NCI-H1930 (cell line): ENCODE measurements at places on chromosomes 12 and 14.

DNA sequence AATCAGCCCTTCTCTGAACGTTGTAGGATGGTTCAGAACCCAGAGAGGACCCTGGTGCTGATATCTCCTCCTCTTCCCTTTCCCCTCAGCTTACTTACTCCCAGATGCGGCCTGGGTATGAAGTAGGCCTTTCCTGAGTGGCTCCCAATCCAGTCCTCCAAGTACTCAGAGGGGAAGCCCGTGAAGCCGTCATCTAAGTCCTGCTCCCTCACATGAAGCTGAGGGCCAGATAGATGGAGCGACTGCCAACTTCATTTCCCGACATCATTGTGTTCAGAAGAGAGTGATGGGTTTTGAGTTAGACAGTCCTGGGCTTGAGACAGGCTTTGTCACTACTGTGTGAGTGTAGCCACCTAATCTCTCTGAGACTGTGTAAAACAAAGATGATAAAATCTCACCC lies 2.7 kb downstream of the APOLD1 start:
- DNase-seq = no peak

DNA sequence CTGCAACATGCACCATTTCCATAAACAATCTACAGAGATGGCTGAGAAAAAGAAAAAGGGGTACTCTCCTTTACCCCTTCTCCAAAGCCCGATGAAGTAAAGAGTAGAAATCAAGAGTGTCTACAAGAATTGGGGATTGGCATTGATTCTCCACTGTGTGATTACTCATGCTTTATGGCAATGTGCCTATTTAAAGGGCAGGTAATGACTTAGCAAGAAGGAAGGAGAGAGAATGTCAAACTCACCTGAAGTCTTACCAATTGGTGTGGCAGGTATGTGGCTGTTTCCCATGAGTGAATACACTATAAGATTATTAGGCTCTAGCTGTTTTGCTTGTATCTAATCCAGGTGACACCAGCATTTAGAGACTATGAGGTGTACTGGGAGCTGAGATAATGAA lies 275.3 kb downstream of the CCER1 start:
- DNase-seq = no peak

DNA sequence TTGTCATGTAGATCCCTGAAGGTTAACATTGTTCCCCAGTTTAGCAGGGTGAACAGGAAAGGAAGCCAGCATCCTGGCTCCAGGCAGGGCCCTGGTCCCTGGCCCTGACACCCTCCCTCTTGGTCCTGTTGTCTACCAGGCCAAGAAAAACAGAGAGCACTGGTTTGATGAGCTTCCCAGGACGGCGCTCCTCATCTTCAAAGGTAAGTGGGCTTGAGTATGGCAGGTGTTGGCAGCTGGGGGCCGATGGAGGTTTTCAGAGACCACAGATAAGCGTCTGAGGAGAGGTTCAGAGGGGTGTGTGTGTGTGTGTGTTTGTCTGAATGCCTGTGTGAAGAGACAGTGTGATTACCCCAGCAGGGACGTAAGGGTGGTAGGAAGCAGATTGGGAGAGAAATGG lies 56.3 kb downstream of the SLC8B1 start:
- no peak for DNase-seq

DNA sequence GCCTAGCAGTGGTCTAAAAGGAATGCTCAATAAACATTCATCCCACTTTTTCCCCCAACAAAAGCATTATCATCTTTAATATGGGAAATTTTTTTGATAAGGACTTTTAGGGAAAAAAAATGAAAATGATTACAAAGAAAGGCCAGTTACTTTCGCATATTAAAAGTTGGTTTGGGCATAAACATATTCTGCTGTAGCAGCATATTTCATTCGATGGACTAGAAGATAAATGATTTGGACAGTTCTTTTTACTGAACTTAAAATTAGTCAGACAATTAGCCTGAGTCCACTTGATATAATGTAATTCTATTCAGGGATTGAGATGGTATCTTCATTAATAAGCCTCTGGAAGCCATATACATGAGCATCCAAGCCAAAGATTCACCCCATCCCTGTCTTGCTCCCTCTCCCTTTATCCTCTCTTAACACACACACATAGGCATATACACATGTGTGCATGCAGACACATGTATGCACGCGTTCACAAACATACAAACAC lies 299.1 kb downstream of the NUAK1 start:
- no peak for DNase-seq

- DNase-seq = no peak
Observed at GRCh38 chr12:13390918-13391317, 194.4 kb downstream of the EMP1 start.

DNA sequence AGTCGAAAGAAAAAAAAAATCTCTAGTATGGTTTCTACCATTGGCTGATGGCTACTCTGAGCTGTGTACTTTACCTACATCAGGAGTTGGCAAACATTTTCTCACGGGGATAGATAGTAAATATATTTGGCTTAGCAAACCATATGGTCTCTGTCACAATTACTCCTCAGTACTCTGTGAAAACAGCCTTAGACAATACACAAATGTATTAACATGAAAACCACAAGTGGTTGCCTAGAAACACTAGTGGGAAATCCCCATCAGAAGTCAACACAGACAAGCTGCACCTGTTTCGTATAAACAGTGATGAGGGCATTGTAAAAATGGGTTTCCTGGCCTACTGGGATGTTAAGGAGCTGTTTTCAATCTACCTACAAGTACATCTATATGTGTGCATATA lies 84.6 kb upstream of the NAV3 start:
- peak; percentile 78 for DNase-seq

DNA sequence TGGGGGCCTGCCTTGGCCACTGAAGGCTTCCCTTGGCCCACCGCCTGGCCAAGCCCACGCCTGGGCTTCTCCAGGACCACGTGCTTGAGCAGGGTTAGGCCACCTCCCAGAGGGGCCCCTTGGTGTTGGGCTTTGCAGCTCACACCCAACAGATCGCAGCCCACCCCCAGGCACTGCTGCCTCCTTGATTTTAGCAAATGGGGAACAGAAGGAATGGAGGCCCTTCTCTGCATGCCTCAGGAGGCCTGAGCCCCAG lies 23.3 kb downstream of the RAB35 start:
- no peak for DNase-seq

DNA sequence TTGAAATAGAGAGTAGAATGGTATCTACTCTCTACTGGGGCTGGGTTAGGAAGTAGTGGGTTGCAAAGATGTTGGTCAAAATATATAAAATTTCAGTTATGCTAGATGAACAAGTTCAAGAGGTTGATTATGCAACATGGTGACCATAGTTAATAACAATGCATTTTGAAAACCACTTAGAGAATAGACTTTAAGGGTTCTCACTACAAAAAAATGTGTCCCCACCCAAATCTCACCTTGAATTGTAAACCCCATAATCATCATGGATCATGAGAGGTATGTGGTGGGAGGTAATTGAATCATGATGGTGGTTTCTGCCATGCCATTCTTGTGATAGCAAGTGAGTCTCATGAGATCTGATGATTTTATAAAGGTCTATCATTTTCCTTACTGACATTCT lies 94.0 kb downstream of the C12orf50 start:
- DNase-seq = no peak

GRCh38 chr14:100622708-100623485 lies 35.7 kb upstream of the BEGAIN start:
- DNase-seq = no peak

DNA sequence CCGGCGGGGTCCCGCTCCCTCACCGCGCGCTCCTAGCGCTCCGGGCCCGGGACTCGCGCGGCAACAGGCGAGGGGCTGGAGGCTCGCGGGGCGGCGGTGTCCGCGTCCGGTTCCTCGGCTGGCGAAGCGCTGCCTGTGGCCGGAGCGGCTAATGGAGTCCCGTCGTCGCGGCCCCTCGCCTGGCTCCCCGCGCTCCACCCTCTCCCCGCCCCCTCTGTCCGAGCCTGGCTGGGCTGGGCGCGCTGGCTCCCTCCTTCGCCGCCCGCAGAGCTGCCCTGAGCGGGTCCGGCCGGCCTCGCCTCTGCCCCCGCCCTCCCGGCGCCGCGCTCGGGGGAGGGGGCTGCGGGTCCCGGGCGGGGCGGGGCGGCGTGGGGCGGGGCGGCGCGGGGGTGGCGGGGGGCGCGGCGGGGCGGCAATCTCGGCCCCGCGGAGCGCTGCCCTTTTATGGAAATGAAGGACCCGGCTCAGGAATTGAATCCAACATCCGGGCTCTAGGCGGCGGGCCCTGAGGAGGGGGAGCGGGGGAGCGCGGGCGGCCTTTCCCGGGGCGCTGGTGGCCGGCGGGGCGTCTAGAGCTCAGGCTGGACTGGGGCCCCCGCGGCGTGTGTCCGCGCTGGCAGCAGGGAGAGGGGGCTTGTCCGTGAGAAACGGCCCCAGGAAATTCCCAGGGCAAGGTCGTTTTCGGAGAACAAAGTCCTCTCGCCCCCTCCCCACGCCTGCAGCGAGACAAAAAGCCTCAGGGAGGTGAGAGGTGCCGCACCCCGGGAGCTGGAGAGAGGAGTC lies at the start of gene FERMT2:
TSS of gene FERMT2 (minus strand) at position 153 of the 783 bp plus-strand sequence. CDS start 482 bp downstream, outside the sequence.
- peak; percentile 84 for DNase-seq

DNA sequence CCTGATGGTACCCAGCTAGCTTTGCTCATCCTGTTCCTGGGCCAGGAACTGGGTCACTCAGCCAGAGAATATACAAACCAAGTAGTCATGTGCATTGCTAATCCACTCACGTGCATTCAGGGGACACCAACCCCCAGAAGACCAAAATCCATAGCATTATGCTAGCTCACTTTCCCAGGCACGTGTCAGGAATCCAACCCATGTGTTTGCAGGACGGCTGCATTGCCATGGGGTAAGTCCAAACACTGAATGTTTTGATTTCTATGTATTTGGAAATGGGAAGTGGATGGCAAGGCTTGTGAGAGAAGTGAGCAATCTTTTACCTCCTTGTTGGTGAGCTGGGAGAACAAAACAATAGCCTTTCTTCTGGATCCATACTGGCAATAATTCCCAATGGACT lies 87.1 kb upstream of the FOXN3 start:
- DNase-seq = no peak

- no peak for DNase-seq
Observed at GRCh38 chr12:86931714-86932113, 675.5 kb upstream of the MGAT4C start.

DNA sequence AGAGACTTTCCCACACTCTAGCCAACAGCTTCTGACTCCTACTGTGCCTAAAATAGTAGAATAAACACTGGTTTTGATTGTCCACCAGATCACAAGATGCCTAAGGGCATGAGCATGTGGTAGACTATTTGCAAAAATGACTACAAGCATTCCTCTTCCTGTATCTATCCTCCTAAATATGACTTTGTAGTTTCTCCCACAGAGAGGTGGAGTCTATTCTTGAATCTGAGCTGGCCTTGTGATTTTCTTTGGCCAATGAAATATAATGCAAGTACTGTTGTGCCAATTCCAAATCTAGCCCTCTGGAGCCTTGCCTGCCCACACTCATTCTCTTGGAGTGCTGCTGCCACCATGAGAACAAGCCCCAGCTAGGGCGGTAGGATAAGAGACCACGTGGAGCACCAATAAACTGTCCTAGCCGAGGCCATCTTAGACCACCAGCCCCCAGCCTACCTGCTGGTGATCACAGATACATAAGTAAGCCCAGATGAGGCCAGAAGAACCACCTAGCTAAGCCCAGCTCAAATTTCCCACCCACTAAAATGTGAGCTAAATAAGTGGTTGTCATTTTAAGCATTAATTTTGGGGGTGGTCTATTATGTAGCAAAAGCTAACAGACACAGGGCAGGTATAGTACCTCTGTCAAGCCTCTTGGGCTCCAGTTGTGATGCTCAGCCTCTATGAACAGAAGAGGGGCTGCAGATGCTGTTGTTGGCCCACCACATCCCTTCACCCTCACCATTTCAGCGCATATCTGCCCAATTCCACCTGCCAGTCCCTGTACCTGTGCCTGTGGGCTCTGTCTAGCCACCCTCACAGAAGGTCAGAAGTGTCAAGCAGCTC lies 17.9 kb downstream of the ZFP36L1 start:
- DNase-seq = no peak

DNA sequence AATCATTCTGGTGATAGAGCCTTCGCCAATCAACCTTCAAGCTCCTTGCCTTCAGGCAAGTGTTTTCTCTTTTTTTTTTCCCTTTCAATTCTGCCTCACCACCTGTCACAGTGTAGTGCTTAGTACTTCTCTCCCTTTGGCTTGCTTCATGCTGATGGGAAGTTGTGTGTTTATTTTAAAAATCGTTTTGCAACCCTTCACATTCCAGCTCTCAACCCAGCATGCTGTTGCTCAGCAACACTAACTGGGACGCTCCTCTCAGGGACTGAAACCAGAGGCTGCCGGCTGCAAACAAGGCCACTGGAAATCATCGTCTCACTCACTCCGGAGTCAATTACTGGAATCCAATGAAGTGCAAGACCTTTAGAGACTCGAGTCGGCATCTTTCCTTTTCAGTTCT lies 342.7 kb downstream of the PRKD1 start:
- peak; percentile 5 for DNase-seq

- DNase-seq = no peak
Observed at GRCh38 chr14:50524060-50524459, 8.3 kb downstream of the MAP4K5 start.

DNA sequence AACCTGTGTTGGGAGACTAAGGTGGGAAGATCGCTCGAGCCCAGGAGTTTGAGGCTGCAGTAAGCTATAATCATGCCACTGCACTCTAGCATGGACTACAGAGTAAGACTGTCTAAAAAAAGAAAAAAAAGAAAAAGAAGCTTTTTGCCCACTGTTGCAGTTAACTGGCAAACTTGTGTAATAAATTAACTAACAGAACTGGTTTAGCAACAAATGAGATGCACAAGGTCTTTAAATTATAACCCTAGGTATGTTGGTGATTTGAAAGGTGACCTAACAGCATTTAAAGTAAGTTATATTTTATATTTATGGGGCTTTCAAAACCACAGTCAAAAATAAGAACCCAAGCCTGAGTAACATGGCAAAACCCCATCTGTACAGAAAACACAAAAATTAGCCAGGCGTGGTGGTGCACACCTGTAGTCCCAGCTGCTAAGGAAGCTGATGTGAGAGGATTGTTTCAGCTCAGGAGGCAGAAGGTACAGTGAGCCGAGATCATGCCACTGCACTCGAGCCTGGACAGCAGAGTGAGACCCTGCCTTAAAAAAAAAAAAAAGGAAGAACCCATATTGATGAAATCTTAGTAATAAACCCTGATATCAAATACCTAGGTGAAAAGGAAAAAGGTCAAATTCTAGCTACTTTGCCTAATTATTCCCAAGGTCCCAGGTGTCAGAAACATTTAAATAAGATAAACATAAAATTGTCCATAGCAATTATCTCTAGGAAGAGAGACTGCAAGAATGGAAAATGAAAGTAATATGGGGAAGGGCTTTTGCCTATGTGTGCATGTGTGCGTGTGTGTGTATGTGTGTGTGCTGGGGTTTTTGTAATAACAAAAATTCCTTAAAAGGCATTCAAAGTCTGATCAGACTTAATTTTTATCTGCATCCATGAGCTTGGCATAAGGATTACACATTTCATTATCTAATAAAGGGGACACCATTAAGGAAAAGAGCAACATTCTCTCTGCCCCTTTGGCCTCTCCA lies 15.4 kb downstream of the SYNE2 start:
- DNase-seq = no peak

DNA sequence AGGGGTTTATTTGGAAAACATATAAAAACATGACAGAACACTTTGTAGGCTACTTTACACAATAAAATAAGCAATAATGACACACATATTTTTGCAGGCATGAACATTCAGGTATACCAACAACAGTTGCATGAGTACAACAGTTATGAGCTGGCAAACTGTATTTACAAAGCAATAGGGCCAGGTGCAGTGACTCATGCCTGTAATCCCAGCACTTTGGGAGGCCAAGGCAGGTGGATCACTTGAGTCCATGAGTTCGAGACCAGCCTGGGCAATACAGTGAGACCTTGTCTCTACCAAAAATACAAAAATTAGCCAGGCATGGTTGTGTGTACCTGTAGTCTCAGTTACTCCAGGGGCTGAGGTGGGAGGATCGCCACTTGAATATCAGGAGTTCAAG lies 101.1 kb downstream of the BMP4 start:
- DNase-seq = no peak

- DNase-seq = peak; percentile 83
Observed at GRCh38 chr12:4857472-4858291, 52.0 kb upstream of the KCNA1 start.
